ENCODE measurements at places on chromosomes 2 and 18. TPM values are rescaled to one million over a fixed set of nuclear protein-coding genes. Genes with fewer than 3 reads are reported as not detected.

DNA sequence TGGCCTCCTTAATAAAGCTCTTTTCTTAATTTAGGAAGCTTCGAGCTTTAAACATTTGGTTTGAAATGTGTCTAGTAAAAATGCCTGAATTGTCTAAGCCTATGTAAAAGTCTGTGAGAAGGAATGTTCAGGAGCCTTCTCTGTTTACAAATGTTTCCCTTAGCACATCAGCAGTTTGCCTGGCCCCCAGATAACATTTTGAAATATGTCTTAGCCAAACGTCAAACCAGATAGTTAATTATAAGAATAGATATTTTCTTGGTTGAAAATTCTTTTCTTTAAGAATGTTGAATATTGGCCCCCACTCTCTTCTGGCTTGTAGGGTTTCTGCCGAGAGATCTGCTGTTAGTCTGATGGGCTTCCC lies 498.6 kb downstream of the CCDC85A start:
- H3K36me3 ChIP-seq: no peaks in the 10 kb centered on the region
- H3K4me1 ChIP-seq: no peaks in the 10 kb centered on the region
- H3K4me3 ChIP-seq: no peak overlapping the region
- no peaks in the 10 kb centered on the region for H3K27me3 ChIP-seq

- DNase-seq: no peak
- H3K27me3 ChIP-seq: no peaks in the 10 kb centered on the region
- H3K4me1 ChIP-seq: no peaks in the 10 kb centered on the region
- H3K27ac ChIP-seq: no peak overlapping the region
- H3K4me3 ChIP-seq: no peak overlapping the region
Measured at GRCh38 chr2:171169839-171170238, 9.1 kb upstream of the TLK1 start.

GRCh38 chr2:134324947-134325346 lies 71.1 kb downstream of the MGAT5 start:
- no peaks in the 10 kb centered on the region for H3K36me3 ChIP-seq
- H3K4me1 ChIP-seq: peaks cover 14% of the 10 kb centered on the region
- DNase-seq: peak; percentile 32
- no peak overlapping the region for H3K4me3 ChIP-seq
- H3K27me3 ChIP-seq: no peaks in the 10 kb centered on the region

The EGR4 gene
- total RNA-seq: 0.05 TPM

DNA sequence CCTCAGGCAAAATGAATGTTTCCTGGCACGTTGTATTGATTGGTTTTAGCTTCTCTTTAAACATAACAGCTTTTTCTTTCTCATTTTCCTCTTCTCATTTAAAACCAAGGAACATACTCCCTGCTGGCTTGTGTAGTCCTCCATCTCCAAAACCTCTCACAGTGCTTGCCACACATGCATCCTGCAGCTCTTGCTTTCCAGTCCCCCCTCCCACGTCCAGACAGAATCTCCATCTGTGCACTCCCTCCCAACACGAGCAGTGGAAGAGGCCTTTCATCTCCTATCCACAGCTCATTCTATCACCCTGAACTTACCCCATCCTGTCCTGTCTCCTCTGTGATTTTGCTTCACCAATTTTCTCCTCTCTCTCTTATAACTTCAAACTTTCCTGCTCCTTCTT lies 99.6 kb upstream of the THSD7B start:
- H3K4me3 ChIP-seq: no peak overlapping the region
- no peaks in the 10 kb centered on the region for H3K27me3 ChIP-seq
- H3K27ac ChIP-seq: no peak overlapping the region
- no peaks in the 10 kb centered on the region for H3K4me1 ChIP-seq

- H3K36me3 ChIP-seq: no peaks in the 10 kb centered on the region
- no peak for DNase-seq
- no peak overlapping the region for H3K4me3 ChIP-seq
Measured at GRCh38 chr2:240037358-240037757, 7.1 kb upstream of the OR6B2 start.

GRCh38 chr2:68764806-68765311 lies 30.2 kb downstream of the ARHGAP25 start:
- peak overlapping the region; percentile 53 for H3K27ac ChIP-seq
- peaks cover 63% of the 10 kb centered on the region for H3K4me1 ChIP-seq
- no peaks in the 10 kb centered on the region for H3K36me3 ChIP-seq
- no peaks in the 10 kb centered on the region for H3K27me3 ChIP-seq
- H3K4me3 ChIP-seq: peak overlapping the region; percentile 27

DNA sequence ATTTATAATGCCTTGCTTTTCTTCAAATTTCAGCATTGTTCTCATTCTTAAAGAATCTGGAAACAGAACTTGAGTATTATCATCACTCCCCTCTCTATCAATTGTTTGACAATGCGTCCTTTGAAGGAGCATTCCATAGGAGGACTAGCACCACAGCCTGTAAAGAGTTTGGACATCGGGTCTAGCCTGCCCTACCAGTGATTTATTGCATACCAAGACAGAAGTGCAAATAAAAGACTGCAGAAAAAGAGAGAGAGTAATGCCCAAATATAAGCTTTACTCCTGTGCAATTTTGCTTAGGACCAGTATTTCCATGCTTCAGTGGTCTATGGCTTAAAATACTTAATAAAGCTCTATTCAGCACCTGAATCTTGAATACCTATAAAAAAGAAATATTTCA lies 55.4 kb upstream of the MAP2 start:
- DNase-seq: no peak
- no peak overlapping the region for H3K27ac ChIP-seq

The GALNT5 gene
- total RNA-seq: 0.33 TPM

The PPP3R1 gene
- total RNA-seq: 14.6 TPM

DNA sequence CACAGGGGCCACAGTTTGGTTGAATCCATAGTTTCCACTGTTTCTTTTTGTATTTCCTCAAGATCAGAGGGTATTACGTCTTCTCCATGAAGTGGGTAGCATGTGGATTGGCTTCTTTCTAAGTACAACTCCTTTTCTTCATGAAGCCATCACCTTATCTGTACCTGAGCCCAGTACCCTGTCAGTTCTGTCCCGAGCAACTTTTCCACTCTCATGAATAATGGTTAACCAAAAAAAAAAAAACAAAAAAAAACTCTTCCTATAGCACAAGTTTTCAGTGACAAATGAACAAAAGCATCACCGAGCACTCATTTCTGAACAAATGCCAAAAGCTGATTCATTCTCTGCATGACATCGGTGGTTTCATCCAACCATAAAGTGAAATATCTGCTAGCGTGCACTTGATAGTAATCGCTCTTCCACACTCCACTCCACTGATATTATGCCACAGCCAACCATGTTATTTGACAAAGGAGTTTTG lies 53.0 kb upstream of the CCDC150 start:
- H3K4me3 ChIP-seq: no peak overlapping the region
- no peaks in the 10 kb centered on the region for H3K36me3 ChIP-seq
- H3K27ac ChIP-seq: no peak overlapping the region
- no peaks in the 10 kb centered on the region for H3K4me1 ChIP-seq
- DNase-seq: no peak
- H3K27me3 ChIP-seq: peaks cover 10% of the 10 kb centered on the region

DNA sequence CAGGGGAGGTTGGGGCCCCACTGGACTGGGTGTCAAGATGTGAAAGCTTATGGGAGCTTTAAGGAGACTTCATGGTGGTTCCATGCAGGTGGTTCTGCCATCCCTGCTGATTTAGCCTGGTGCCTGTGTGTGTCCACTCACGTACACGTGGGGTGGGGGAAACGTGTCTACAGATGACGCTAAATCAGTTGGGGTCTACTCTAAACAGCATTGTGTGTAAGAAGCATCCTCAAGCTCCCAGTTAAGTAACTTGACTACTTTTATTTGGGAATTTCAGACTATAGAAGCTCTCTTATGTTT lies 47.1 kb downstream of the BCL2L11 start:
- H3K4me3 ChIP-seq: no peak overlapping the region
- peaks cover 10% of the 10 kb centered on the region for H3K4me1 ChIP-seq
- DNase-seq: no peak

The CKAP2L gene
- total RNA-seq: 14.1 TPM

- H3K4me3 ChIP-seq: no peak overlapping the region
- H3K36me3 ChIP-seq: no peaks in the 10 kb centered on the region
- no peaks in the 10 kb centered on the region for H3K27me3 ChIP-seq
- no peak overlapping the region for H3K27ac ChIP-seq
Measured at GRCh38 chr2:207955456-207955855, 69.9 kb downstream of the PLEKHM3 start.

The POTEI gene
- 0.14 TPM for total RNA-seq

The MARCHF7 gene
- 118 TPM for total RNA-seq

- H3K27me3 ChIP-seq: no peaks in the 10 kb centered on the region
- H3K27ac ChIP-seq: no peak overlapping the region
- no peak overlapping the region for H3K4me3 ChIP-seq
- no peaks in the 10 kb centered on the region for H3K4me1 ChIP-seq
- DNase-seq: no peak
Measured at GRCh38 chr2:74806920-74807319, 27.0 kb upstream of the HK2 start.

The SOWAHC gene
- 7.3 TPM for total RNA-seq

The CRACDL gene
- 1.9 TPM for total RNA-seq

The HNMT gene
- 16.6 TPM for total RNA-seq

The DSG2 gene
- total RNA-seq: 16.0 TPM

The CPS1 gene
- total RNA-seq: 1.4 TPM

The ARHGAP15 gene
- 182 TPM for total RNA-seq

- H3K27me3 ChIP-seq: no peaks in the 10 kb centered on the region
Measured at GRCh38 chr18:41121116-41121826, 833.8 kb upstream of the PIK3C3 start.

The BUB1 gene
- 52.9 TPM for total RNA-seq

GRCh38 chr2:74917702-74918619 lies 40.5 kb upstream of the POLE4 start:
- DNase-seq: no peak
- H3K4me1 ChIP-seq: no peaks in the 10 kb centered on the region
- H3K36me3 ChIP-seq: no peaks in the 10 kb centered on the region
- H3K27me3 ChIP-seq: peaks cover 12% of the 10 kb centered on the region

GRCh38 chr2:113164930-113165585 lies 8.7 kb upstream of the PSD4 start:
- H3K4me3 ChIP-seq: no peak overlapping the region
- H3K27me3 ChIP-seq: no peaks in the 10 kb centered on the region
- H3K36me3 ChIP-seq: no peaks in the 10 kb centered on the region
- DNase-seq: no peak

The SERPINB13 gene
- 0.99 TPM for total RNA-seq

- no peaks in the 10 kb centered on the region for H3K4me1 ChIP-seq
- peak; percentile 87 for DNase-seq
- no peak overlapping the region for H3K27ac ChIP-seq
- no peak overlapping the region for H3K4me3 ChIP-seq
Measured at GRCh38 chr2:200901459-200902072, 12.4 kb downstream of the NIF3L1 start.

The CNDP1 gene
- total RNA-seq: 0.09 TPM

The DSG1 gene
- total RNA-seq: 0.61 TPM

The GKN2 gene
- 0.24 TPM for total RNA-seq

The ANKRD30BL gene
- total RNA-seq: 0.19 TPM

- no peak for DNase-seq
- H3K27ac ChIP-seq: no peak overlapping the region
- no peaks in the 10 kb centered on the region for H3K4me1 ChIP-seq
- H3K36me3 ChIP-seq: no peaks in the 10 kb centered on the region
Measured at GRCh38 chr2:62334440-62335058, 138.6 kb downstream of the B3GNT2 start.

- H3K36me3 ChIP-seq: no peaks in the 10 kb centered on the region
- DNase-seq: no peak
- H3K4me1 ChIP-seq: no peaks in the 10 kb centered on the region
- H3K27me3 ChIP-seq: no peaks in the 10 kb centered on the region
Measured at GRCh38 chr2:15975676-15976075, 35.3 kb downstream of the MYCN start.

- no peaks in the 10 kb centered on the region for H3K36me3 ChIP-seq
- H3K27me3 ChIP-seq: no peaks in the 10 kb centered on the region
- DNase-seq: no peak
- H3K4me1 ChIP-seq: peaks cover 13% of the 10 kb centered on the region
- no peak overlapping the region for H3K27ac ChIP-seq
- no peak overlapping the region for H3K4me3 ChIP-seq
Measured at GRCh38 chr2:60361498-60361897, 192.0 kb downstream of the BCL11A start.

The PROKR1 gene
- 0.05 TPM for total RNA-seq

GRCh38 chr2:127183771-127184170 lies 36.3 kb downstream of the CYP27C1 start:
- DNase-seq: no peak
- H3K27ac ChIP-seq: no peak overlapping the region
- H3K4me1 ChIP-seq: no peaks in the 10 kb centered on the region
- H3K4me3 ChIP-seq: no peak overlapping the region
- no peaks in the 10 kb centered on the region for H3K27me3 ChIP-seq

GRCh38 chr18:45133276-45133675 lies 452.6 kb downstream of the SETBP1 start:
- DNase-seq: no peak
- no peaks in the 10 kb centered on the region for H3K27me3 ChIP-seq
- H3K36me3 ChIP-seq: no peaks in the 10 kb centered on the region
- H3K27ac ChIP-seq: no peak overlapping the region

DNA sequence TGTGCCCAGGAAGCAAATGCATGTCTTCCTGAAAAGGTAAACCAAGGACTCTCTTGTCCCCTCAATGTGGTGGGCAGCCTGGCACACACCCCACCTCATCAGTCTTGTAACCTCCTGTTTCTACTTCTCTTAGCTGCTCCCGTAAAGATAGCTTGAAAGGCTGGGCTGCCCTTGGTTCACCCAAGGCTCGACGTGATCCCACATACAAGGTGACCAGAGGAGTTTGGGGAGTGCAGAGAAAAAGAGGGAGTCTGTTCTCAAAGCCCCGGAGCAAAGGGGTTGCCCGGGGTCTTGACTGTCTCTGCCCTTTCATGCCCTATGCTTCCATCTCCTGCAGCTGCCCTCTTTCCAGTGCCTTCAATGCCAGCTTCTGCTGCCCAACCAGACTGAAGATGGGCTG lies 18.3 kb upstream of the FOSL2 start:
- no peak overlapping the region for H3K27ac ChIP-seq
- H3K36me3 ChIP-seq: no peaks in the 10 kb centered on the region
- DNase-seq: no peak
- peaks cover 10% of the 10 kb centered on the region for H3K27me3 ChIP-seq
- H3K4me3 ChIP-seq: no peak overlapping the region

The TTN gene
- 5.4 TPM for total RNA-seq

DNA sequence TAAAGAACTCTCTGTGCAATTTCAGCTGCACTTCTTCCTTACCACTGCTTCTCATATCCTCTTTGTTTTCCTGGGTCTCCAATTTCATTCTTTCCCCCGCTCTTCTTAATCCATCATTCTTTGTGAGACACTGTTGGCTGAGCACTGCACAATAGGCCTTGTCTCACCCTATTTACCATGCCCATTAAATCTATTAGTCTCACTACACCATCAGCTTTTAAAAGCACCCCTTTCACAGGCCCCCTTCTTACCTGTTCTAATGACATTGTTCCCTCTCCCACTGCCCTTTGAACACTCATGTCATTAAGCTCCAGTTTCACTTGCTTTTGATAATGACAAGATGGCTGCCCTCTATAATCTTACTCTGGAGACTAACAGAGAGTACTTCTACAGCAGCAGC lies 404.1 kb upstream of the ACVR2A start:
- no peaks in the 10 kb centered on the region for H3K4me1 ChIP-seq
- H3K4me3 ChIP-seq: no peak overlapping the region
- no peaks in the 10 kb centered on the region for H3K27me3 ChIP-seq
- no peaks in the 10 kb centered on the region for H3K36me3 ChIP-seq
- no peak overlapping the region for H3K27ac ChIP-seq
